ENCODE measurements at places on chromosomes 5 and 9.

DNA sequence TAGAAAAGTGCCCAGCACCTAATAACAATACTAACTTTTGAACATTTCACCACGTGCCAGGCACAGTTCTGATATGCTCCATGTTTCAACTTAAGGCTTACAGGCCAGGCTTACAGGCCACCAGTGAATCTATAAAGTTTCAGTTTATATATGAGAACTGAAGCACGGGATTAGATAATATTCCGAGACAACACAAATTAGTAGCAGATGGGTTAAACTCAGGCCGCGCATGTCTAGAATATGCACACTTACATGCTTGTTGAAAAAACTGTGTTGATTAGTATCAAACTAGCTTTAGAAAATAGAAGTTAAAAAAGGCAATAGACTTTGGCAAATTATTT, 587.9 kb downstream of the MTRR start:
- DNase-seq, result no peak

DNA sequence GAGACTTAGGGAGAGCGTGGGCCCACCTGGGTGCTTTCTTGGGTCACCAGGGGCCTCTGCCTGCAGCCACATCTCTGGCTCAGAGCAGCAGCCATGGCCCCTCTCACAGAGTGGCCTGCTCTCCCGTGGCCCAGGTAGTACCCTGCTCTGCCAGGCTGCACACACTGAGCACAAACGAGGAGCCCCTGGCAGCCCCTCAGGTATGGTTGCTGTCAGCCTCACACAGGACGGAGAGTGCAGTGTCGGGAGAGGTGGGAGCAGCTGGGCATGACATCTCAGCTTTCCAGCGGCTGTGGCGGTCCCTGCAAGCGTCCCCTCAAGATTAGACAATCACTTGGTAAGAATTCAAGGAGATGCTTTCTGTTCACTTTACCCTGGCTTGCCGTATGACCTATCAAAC, 137.0 kb upstream of the IRX4 start:
- DNase-seq, result no peak

- DNase-seq, result no peak
Measured at GRCh38 chr5:79955941-79956670, 35.0 kb downstream of the MTX3 start.

DNA sequence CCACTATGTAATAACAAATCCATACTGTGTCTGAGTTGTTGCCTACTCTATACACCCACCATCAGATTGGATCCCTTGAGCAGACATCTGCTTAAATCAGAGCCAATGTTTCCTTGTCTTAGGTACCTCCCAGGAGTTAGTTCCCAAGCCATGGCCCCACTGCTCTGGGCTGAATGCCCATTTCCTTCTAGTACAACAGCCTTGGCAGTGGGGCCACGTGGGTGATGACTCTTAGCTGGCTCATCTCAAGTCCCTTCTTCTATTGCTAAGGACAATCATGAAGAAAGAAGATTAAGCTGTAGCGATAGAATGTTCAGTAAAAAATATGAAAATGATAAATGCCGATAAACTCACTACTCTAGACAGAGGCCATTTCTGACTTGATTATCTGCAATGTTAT, 16.6 kb downstream of the PTGR1 start:
- no peak for DNase-seq

DNA sequence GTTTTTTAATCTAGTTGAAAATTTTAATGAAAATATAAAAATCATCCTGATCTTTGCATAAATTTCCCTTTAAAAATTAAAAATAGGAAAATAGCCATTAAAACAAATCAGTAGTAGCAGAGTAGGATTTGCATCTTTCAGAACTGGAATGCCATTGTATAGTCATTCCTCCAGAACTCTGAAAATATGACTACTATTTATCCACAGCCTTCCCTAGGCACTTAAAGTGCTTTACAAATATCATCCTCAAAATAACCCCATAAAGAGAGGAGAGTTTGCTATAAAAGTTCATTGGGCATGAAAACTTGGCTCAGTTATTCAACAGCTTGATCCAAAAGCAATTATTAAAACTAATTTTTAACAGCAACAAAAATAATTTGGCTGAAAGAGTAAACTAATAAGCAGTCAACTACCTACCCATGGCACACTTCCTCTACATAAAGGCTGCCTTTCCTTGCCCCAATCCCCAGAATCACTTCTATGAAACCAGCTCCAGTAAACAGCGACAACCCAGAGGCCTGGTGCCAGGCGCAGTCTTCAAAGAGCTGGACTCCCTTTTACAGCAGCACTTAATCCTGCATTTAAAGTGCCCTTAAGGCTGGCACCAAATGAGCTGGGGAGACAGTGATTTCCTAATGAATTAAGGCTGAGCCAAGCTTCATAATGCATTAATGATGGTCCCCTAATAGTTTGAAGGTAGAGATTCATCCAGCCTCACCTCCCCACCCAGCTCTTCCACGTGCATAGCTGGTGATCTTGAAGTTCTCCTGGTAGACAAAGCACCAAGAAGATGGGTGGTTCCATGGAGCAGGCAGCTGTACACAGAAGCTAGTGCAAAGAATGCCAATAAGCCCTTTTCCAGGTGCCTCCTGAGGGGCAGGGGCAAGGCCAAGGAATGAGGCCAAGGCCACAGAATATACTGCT, 36.1 kb downstream of the LHFPL2 start:
- DNase-seq, result no peak

Data from NCI-H446 (cell line).